ENCODE measurements at places on chromosomes 13 and 19.

DNA sequence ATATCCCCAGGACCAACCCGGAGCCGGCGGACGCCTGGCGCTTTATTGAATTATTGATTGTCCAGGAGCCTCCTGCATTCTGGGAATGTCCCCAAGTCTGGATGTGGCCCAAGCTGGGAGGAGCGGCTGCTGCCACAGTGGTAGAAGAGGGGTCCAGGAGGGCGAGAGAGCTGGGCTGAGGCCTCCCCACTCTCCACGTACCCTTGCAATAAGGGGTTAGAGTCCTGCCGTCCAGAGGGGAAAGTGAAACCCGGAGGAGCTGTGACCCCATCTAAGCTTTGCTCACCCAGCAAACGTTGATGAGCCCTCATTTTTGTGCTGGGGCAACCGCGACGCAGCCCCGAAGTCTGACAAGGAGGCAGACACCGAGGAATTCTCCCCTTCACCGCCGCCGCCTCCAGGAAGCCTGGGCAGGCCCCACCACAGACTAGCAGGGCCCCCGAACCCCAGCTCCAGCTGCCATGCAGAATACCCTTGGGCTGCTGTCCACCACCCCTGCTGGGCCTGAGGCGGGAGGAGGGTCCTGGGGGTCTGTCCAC is 1.4 kb upstream of the C2CD4C start:
- no peak for DNase-seq

DNA sequence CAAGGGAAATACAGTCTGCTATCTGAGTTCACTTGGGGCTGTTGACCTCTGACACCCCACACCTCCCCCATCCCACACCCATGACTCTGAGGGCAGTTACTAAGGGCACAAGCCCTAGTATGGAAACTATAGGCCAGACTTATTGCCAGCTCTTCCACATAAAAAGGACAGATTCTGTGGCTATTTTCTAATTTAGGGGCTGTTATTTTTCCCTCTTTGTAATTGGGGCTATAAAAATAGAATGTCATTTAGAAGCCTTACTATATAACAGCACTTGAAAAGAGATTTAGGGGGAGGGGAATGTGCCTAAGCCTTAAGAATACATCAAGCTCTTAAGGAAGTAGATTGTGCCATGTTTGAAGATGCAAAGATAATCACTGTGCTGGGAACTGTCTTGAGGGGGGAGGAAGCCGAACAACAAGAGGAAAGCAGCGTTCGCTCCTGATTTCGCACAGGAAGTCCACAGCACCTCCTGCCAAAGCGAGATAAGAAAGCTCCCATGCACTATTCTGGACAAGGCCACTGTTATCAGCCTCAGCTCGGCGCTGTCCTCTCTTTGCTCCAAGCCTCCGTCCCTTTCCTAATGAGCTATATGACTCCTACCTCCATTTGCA is 86.6 kb downstream of the FLT1 start:
- DNase-seq = no peak

- DNase-seq = no peak
These were observed 18.3 kb downstream of the ZNF536 start for GRCh38 chr19:30390356-30390988.

GRCh38 chr13:71869274-71869673 is 2.3 kb upstream of the DACH1 start:
- DNase-seq = no peak

DNA sequence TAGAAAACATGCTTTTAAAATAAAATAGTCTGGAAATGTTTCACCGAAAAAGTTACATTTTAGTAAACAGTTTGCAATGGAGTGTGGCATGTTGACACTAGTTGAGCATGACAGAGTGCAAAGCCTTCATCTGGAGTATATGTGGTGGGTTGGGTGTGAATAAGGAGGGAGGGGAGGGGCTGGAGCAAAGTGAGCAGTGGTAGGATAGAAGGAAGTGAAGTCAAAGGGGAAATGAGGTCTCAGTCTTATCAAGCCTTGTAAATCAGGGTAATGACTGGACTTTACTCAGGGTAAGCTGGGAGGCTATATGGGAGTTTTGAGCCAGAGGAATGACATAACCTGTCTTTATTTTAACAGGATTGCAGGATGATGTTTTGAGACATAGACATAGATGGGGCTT is 222.8 kb downstream of the PCDH20 start:
- no peak for DNase-seq

Data from fibroblast of skin of right quadriceps (primary cell).